ENCODE measurements at places on chromosomes 1 and 21. TPM values are rescaled to one million over a fixed set of nuclear protein-coding genes. Genes with fewer than 3 reads are reported as not detected.

DNA sequence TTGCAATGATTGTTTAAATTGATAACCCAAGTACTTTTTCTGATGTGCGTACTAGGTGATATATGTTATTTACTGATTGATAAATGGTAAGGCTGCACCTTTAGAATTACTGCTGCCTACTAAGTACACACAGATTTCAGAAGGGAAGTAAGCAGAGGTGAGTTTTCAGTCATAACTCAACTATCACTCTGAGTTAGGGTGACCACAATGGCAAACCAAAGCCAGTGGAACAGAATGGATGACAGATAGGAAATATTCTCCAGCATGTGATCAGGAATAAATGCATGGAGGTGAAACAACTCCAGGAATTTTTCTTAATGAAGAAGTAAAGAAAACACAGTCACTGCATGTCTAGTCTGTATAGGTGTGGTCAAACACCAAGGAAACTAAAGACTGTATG lies 7.5 kb upstream of the KCNJ15 start:
- H3K27ac ChIP-seq = no peak overlapping the region
- no peaks in the 10 kb centered on the region for H3K27me3 ChIP-seq
- DNase-seq = no peak
- H3K4me3 ChIP-seq = no peak overlapping the region
- H3K36me3 ChIP-seq = no peaks in the 10 kb centered on the region

GRCh38 chr1:208278638-208279037 lies 34.5 kb upstream of the PLXNA2 start:
- no peak overlapping the region for H3K4me3 ChIP-seq
- H3K36me3 ChIP-seq = no peaks in the 10 kb centered on the region
- H3K27me3 ChIP-seq = peaks cover 33% of the 10 kb centered on the region
- H3K27ac ChIP-seq = no peak overlapping the region

- no peak overlapping the region for H3K27ac ChIP-seq
- no peaks in the 10 kb centered on the region for H3K36me3 ChIP-seq
- peaks cover 5% of the 10 kb centered on the region for H3K4me1 ChIP-seq
- no peak for DNase-seq
- no peak overlapping the region for H3K4me3 ChIP-seq
- H3K27me3 ChIP-seq = peaks cover 4% of the 10 kb centered on the region
Observed at GRCh38 chr1:86489242-86489878, 20.6 kb downstream of the CLCA1 start.

GRCh38 chr1:116390195-116390594 lies 17.2 kb downstream of the ATP1A1 start:
- H3K36me3 ChIP-seq = peaks cover 49% of the 10 kb centered on the region
- H3K4me1 ChIP-seq = no peaks in the 10 kb centered on the region
- H3K4me3 ChIP-seq = no peak overlapping the region
- no peak overlapping the region for H3K27ac ChIP-seq

- no peak overlapping the region for H3K27ac ChIP-seq
- H3K36me3 ChIP-seq = peaks cover 37% of the 10 kb centered on the region
- H3K27me3 ChIP-seq = peaks cover 5% of the 10 kb centered on the region
- H3K4me1 ChIP-seq = peaks cover 67% of the 10 kb centered on the region
- no peak for DNase-seq
Observed at GRCh38 chr1:155197901-155198546, 9.7 kb downstream of the THBS3 start.

DNA sequence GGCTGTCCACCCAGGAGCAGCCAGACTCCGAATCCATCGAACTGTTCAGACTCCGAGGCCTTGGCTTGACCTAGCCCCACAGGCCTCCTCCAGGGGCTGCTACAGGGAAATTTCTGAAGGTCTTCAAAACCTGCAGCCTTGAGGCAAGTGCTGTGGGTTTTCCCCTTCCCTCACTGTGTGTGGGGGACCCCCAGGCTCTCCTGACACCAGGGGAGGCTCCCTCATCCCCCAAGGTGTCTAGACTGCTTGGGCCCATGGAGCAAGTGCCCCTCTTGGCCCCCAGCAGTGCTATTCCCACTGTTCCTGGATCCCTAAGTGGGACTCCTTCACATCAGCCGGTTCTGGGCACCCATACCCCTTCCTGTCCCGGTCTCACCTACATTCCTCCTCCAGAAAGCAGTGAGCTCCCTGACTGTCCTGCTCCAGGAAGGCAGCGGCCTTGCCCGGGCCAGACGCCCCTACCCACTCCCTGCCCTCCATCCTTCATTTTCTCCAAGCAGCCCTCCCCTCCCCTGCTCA lies 814 bp downstream of the PAQR7 start:
- H3K4me1 ChIP-seq = peaks cover 12% of the 10 kb centered on the region
- no peaks in the 10 kb centered on the region for H3K36me3 ChIP-seq
- no peak overlapping the region for H3K27ac ChIP-seq
- H3K27me3 ChIP-seq = peaks cover 3% of the 10 kb centered on the region
- H3K4me3 ChIP-seq = peak overlapping the region; percentile 90

Gene ARHGEF16
- 12.2 TPM for total RNA-seq

Gene GNG4
- total RNA-seq = 38.2 TPM

Gene FCGR3B
- total RNA-seq = not detected
